ENCODE measurements at places on chromosomes 4 and X.

DNA sequence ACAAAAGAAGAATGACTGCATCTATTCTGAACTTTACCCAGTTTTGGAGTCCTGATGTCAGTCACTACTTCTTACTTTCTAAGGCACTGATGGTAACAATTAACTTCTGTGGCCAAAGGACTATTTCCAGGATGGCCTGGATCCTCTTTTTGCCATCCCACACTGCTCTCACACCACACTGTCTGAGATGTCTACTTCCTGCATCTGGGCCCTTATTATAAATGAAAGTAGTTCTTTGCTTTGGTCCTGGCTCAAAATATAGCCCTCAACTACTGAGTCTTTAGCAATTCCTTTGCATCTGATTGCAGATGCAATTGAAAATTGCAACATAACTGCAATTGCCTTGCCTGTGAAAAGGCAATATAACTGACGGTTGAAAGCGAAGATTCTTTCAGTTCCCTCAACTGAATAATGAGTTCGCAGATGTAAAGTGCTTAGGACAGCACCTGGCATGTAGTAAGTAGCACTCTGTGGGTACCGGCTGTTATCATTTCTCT, 44.2 kb downstream of the COQ2 start:
- DNase-seq: no peak

- DNase-seq: no peak
Measured at GRCh38 chr4:14254926-14255325, 627.4 kb upstream of the BOD1L1 start.

DNA sequence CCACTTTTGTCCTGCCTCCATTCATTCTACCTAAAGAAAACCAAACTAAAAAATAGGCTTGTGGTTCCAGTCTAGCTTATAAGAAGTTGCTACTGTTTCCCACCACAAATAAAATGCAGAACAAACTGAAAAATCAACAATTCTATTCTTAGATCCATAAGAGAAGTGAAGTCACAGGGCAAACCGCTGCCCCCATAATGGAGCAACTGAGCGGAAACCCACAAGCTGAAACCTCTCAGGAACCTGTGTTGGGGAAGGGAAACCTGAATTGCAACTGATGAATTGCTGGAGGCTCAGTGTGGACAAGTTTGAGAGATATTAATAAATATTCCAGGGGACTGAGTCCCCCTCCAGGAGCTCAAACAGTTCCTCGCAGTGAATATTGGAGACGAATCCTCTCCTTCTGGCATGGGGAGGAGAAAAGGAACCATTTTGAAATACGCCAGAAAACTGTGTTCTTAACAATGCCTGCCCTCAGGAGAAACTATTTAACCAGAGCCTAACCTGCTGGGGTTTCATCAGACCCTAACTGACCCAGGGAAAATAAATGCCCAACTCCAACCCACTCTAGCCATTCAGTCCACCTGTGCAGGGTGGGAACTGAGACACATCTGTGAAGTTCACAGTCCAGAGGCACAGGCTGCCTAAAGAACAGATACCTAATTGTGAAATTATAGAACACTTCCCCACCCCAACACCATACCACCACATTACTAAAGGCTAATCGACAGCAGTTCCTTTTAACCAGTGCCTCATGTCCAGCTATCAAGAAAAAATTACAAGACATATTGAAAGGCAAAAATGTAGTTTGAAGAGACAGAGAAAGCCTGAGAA, 22.8 kb upstream of the SH3RF1 start:
- no peak for DNase-seq

GRCh38 chrX:130531066-130531465, 129.3 kb downstream of the RBMX2 start:
- no peak for DNase-seq

GRCh38 chr4:168167714-168168284, 75.5 kb downstream of the ANXA10 start:
- no peak for DNase-seq

DNA sequence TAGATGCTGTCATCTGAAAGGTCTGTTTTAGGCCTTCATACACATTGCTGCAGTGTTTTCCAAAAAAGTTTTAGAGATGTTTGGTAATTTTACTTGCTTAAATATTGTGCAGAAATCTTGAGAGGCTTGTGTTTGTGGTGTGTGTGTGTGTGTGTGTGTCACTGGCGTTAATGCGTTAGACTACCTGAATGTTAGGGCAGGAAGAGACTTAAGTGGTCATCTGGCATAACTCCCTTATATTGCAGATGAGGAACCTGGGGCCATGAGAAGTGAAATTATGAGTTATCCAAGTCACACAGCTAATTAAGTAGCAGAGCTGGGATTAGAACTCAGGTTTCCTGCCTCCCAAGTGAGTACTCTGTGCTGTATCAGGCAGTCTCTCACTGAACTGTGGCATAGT, 1.4 kb downstream of the LSM6 start:
- DNase-seq: no peak

- DNase-seq: no peak
Measured at GRCh38 chrX:38606821-38607220, 45.5 kb downstream of the TSPAN7 start.

DNA sequence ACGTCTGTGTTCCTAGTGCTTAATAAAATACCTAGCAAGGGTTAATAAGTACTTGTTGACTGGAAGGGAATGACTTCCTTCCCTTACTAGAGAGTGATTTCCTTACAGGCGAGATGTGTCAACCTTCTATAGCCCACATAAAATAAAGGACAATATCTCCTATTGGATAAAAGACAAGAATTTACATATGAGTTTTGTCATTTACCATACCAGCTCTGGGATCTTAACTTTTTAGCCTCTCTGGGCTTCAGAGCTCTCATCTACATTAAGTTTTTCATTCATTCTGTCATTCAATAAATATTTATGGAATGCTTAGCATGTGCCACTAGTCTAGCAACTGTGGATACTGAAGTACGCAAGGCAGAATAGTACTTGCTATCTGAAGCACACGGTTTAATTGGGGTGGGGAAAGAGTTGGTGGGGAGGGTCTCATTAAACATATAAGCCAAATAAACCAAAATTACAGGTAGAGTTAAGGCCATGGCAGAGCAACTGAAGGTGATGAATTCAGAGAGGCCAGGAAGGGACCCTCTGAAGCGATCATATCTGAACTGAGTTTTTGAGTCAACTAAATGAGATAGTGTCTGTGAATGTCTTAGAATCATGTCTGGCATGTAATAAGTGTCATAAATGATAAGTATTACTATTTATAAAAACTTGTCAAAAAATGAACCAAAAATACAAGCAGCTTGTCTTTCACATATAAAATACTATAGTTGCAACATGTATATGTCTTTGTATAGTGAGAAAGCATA, 91.6 kb upstream of the BMP2K start:
- DNase-seq: no peak

GRCh38 chrX:54182864-54183613, at the start of gene FAM120C:
TSS of gene FAM120C (minus strand) at chrX:54183254. CDS start at chrX:54183198, 56 bp downstream.
- DNase-seq: peak; percentile 23

- peak; percentile 15 for DNase-seq
Measured at GRCh38 chr4:122117743-122118142, 34.4 kb upstream of the BLTP1 start.

- no peak for DNase-seq
Measured at GRCh38 chr4:176262243-176262642, 6.8 kb downstream of the ASB5 start.

GRCh38 chr4:100979736-100980135, 367.6 kb downstream of the PPP3CA start:
- DNase-seq: no peak

DNA sequence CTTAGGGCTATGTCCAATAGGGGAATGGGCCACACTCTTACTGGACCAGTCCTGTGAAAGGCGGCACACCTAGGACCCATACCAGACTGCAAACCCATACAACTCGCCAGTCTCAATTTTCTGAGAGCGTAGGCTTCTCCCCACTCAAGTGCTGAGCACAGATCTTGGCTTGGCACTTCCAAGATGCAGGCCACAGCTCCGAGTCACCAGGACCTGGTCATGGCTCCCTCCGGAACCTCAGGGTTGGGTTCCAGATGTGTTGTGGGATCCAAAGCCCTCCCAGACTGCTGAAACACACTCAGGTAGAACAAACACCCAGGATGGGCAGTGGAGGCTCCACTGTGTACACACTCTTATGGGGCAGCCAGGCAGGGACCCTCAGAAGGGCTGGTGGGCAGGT, 103.3 kb downstream of the TMEM144 start:
- DNase-seq: no peak

GRCh38 chr4:109798866-109799265, 2.9 kb downstream of the CFI start:
- no peak for DNase-seq

- no peak for DNase-seq
Measured at GRCh38 chr4:3243136-3243780, 5.7 kb upstream of the MSANTD1 start.

GRCh38 chr4:34486461-34487363, 1757.6 kb downstream of the ARAP2 start:
- no peak for DNase-seq

DNA sequence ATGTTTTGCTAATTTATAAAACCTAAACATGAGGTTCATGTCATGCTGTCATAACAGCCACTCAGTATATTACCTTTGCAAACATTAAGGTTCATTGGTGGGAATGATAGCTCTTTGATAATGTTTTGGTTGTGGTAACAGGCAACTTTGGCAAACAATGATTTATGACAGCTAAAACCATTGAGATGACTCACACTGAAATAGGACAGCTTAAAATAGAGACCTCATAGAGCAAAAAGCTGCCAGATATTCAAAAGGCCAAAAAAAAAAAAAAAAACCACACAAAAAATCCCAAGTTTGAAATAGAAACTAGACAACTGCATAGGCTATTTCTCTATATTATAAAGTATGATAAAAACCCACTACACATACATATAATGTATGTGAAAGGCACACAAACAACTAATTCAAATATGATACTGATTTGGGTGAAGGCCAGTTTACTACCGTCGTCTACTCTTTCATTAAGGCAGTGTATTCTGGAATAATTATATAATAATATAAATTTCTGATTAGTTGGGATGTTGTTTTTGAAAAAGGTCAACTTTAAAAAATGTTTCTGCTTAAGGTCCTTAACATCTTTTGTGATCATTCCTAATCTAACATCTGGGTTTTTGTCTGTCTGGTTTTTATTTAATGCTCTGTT, 646.0 kb upstream of the PITX2 start:
- DNase-seq: no peak

DNA sequence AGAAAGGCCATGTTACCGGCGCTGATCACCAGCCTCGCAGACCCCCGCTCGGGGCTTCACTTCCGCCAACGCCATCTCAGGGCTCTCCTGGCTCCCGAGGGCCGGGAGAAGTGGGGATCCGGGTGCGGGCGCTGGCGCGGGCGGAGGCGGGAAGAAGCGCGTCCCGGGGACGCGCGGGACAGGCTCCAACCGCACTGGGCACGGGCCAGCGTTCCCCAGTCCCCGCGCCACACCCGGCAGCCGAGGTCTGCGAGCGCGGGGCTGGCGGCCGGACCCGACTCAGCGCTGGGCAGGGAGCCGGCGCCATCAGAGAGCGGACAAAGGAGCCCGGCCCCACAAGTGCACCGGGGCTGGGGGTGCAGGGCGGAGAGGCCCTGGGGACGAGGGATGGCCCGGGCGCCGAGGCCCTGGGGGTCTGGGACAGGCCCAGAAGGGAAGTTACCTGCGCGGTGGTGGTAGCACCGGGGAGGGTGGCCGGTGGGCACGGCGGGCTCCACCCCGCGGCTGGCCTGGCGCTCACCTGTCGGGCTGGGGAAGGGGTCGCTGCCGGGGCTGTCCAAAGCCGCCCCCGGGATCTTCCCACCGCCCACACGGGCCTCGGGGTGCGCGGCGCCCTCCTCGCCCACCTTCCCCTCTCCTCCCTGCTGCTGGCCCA, 449 bp downstream of the CTPS2 start:
- DNase-seq: no peak

GRCh38 chr4:106021737-106022410, 126.6 kb downstream of the NPNT start:
- DNase-seq: no peak

DNA sequence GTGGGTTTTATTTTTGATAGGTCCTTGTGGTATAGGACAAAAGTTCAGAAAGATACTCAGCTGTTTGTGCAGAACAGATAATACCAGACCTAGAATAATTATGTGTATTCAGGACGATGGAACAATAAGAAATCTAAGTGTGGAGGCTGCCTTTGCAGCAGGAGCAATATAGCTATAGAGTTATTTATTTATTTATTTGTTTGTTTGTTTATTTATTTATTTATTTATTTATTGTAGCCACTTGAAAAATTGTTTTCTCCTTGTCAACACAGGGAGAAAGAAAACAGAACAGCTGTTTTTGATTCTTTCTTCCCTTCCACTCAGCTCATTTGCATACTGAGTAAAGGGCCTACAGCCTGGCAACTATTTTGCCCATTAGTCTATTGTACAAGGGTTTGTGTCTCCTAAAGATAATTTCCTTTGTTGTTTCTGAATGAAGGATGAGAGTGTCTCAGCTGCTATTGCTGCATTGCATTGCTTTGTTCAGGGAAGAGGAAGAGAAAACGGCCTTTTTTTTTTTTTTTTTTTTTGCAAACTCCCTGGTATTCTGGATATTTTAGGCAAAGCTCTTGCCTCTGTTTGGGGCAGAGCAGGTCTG, 56.0 kb upstream of the ESX1 start:
- no peak for DNase-seq

DNA sequence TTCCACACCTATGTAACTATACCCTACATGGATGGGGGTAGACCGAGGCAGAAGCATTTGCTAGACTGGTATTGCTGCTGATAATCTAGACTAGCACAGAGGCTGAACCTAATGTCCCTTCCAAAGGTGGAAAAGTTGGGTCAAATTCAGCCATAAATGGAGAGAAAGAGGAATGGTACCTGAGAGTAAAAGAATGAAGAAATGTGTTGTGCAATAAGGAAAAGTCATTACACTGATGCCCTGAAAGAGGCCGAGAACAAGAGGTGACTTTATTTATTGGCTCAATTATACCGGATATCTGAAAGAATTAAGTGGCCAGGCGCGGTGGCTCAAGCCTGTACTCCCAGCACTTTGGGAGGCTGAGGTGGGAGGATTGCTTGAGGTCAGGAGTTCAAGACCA, 52.1 kb downstream of the ZNF41 start:
- no peak for DNase-seq

DNA sequence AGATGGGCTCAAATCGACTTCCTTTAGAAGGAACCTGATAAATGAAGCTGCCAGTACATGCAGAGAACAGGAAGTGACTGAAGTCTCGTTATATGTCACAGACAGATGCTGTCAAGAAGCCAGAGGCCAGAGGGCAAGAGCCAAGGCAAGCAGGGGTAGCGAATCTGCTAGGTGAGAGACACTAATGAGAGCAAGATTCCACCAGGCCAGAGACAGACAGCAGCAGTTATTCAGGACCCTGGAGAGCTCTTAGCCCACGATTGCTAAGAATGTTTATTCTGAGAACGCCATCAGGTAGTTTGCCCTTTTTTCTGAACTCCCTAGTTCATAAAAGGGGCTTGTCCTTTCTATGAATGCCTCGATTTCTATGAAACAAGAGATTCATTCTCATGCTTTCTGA, 73.7 kb downstream of the BEND2 start:
- DNase-seq: no peak

GRCh38 chr4:41318839-41319530, 62.3 kb downstream of the UCHL1 start:
- DNase-seq: no peak

Measured in AG04450 (cell line).